ENCODE measurements at places on chromosomes 2 and 18.

- no peak for DNase-seq
Observed at GRCh38 chr18:449374-449773, 51.1 kb downstream of the COLEC12 start.

GRCh38 chr2:61887717-61888266 is 664 bp downstream of the CCT4 start:
- DNase-seq, result peak; percentile 38

DNA sequence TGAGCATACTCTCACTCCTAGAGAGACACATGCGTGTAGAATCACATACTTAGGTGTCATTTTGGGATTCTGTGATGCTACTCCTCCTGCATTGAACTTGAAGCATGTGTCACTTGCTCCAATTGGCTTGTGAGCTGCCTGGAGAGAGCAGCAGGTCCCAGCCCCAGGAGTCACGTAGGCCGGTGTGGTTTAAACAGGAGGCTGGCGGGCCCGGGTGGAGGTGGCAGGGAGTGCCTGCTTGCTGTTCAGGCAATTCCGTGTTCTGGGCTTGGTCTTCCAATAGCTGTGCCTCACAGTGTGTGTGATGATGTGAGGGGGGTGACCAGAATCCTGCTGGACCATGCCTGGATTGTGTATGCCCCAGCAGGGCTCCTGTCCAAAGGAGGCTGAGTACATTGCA is 51.0 kb downstream of the ZNF236 start:
- DNase-seq, result no peak

DNA sequence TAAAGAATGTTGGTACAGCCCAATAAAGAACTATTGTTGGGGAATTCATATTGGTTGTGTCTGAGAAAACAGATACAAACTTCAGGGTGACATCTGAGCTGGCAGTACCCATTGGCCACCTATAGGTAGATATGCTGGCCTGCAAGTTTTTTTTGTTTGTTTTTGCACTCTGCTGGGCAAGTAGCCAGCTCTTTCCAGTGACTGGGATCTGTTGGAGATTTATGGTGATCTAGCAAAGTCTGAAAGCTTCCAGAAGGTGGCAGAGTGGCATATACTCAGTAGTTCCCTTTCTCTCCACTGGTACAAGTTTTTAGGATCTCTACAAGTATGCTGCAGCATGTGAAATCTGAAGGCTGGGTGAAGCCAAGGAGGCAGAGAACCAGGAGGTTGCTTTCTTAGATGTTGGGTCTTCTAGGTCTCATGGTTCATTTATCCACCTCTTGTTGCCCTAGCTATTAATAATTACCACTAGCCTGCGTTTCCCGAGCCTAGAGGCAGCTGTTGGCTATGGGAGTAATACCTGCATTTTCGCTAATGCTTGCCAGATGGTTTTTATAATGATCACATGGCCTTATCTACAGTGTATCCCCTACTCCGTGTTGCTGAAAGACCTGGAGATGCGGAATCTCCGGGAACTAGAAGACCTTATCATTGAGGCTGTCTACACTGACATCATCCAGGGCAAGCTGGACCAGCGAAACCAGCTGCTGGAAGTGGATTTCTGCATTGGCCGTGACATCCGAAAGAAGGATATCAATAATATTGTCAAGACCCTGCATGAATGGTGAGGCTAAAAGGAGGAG is 9.5 kb downstream of the COPS7B start:
- DNase-seq, result peak; percentile 52

GRCh38 chr2:119266091-119266589 is 42.5 kb downstream of the STEAP3 start:
- DNase-seq, result no peak

DNA sequence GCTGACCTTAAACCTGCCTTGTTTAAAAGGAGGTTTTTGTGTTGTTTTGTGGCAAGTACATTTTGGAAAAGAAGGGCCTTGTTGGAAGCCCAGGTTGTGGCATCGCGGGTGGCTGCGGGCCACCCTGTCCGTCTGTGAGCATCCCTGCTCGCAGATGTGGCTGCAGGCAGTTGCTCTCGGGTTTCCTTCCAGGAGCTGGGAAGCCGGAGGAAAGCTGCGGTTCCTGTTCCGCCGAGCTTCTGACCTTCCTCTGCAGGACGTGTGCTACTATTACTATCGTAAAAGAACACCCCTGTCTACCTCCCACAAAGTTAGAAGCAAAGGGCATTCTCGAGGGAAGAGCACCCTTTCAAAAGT is 766 bp downstream of the MFF start:
- peak; percentile 57 for DNase-seq

DNA sequence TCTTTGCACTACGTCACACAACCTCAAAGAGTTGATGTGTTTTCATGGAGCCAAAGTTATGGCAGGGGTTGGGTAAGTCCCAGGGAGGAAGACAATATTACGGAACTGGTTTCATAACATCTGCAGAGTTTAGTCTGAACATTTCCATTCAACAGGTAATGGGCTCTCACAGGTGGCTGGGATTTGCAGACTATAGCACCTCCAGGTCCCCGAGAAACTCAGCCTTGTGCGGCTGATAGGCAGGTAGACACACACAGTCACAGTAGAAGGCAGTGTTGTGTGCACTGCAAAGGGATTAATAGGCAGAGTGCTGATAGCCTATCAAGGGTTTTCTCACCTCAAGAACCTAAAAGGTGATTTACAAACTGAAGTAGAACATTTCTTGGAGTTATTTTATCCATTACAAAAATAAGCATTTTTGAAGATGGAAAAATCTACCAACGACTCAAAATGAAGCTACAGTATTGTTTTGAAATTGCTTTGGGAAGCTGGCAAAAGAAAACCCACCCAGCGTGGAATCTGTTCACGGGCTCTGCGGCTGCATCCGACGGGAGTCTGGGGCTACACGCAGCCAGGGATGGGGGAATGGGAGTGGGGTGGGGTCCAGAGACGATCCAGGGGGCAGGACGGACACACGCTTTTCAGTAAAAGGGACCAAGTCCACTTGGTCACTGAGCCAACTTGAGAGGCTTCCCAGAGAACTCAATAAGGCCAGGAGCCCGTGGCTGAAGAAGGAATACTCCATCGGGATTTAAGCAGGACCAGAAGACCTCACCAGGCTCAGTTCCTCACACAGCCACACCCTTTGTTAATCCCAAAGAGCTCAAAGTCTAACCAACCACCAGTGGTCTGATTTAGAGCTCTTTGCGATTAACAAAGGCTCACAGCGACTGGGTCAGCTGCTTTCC is 82.9 kb downstream of the CHRNA1 start:
- DNase-seq, result peak; percentile 51

DNA sequence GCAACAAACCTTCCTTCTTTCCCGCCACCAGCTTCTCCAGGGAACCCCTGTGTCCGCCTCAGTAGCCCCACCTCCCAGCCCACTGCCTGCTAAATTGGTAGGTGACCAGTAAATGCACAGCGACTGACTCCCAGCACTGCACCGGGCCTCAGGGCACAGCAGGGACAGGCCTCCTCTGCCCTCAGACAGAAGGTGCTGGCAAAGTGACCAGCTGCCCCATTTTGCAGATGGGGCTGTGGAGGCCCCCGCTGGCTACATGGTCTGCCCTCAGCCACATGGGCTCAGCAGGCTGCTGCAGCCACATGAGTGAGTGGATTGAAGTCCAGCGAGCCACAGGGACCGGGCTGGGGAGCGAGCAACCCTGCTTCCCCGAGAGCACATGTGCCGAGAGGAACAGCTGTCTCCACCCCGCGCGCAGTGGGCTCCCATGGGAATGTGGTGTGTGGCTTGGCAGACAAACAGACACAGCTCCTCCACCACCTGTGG is 7.8 kb upstream of the NPPC start:
- DNase-seq, result no peak

DNA sequence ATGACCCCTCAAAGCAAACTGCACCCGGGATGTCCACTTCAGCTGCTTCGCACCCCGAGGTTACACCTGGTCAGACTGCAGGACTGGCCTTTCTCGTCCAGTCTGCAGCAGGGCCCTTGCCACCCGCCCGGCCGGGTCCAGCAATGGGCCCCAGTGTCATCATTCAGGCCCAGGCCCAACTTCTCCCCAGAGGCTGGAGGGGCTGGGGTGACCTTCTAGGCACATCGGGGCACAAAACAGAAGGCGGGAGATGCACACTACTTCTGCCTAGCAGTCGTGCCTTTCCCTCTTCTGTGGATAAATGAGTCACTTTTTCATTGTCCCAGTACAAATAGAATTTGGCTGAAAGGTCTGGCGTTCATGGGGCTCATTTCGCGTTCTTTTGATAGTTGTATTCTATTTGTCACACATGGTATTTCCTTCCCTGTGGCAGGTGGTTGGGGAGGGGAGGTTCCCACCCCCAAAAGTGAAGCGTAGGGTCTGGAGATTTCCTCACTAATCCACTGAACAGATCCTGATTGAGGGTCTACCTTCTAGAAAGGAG is 56.9 kb upstream of the ID2 start:
- DNase-seq, result no peak

DNA sequence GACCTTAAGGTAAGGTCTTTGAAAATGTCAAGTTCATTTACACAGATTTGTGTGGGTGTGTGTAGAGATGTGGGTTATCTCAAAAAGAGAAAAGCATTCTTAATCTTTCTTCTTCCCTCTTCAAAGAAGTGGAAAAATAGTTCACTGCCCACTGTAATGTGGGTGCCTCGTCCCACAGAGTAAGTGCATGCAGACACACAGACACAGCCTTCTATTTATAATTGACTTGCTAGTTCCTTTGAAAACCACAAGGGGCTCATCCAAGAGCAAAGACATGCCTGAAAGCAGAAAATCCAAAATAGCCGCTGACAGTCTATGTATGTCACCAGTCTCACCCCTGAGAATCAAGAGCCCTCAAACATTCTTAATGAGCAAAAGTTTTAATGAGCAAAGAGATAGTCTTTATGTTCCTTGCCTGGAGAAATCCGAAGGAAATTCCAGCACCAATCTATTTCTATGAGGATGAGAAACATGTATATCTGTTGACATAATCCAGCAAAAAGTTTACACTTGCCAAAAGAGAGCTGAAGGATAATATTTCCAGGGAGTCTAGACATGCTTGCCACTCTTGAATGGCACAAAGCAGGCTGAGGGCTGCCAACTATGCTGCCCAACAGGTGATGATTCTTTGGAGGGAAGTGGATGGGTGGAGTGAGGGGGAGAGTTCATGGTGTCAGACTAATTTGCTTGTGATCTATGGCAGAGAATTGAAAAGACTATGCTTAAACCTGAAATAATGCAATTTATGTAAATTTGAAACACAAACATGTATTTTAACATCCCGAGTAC is 93.9 kb downstream of the ACVR1 start:
- no peak for DNase-seq

GRCh38 chr2:96163768-96164429 is 18.7 kb upstream of the DUSP2 start:
- DNase-seq, result no peak

- DNase-seq, result no peak
Observed at GRCh38 chr2:218149098-218149497, 17.7 kb downstream of the CXCR1 start.

DNA sequence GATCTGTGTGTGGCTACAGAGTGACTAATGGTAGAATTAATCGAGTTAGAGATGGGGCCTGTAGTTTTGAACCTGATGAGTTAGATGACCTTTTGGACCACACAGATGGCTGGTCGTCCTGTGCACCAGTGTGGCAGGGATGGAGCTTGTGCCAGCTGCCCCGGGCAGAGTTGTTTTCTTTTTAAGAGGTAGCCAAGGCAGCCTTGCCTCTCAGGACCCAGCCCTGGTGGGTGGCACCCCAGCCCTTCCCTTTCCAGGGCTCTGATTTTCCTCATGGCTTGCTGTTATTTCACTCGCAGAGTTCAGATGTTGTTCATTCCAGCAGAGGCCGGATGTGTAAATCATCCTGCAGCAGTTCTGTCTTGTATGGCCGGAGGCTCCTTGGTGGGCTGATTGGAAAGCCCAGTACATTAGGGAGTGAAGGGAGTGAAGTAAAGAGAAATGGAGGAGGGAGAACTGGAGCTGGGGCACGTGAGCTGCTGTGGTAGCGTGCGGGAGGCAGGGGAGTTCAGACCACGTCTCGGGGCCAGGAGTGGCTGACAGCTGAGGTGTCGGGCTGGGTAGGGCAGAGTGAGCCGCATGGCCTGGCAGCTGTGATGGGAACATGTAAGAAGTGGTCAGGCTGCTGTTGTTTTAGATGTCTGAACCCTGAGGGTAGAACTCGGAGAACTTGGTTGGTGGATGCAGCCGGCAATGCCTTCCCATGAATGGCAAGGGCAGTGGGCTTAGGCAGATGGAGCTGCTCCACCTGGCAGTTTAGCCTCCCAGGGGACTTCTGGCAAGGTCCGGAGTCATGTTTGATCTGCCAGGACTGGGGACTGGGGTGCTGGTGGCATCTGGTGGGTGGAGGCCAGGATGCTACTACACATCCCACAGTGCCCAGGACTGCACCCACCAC is 28.8 kb downstream of the ASAP2 start:
- peak; percentile 78 for DNase-seq

DNA sequence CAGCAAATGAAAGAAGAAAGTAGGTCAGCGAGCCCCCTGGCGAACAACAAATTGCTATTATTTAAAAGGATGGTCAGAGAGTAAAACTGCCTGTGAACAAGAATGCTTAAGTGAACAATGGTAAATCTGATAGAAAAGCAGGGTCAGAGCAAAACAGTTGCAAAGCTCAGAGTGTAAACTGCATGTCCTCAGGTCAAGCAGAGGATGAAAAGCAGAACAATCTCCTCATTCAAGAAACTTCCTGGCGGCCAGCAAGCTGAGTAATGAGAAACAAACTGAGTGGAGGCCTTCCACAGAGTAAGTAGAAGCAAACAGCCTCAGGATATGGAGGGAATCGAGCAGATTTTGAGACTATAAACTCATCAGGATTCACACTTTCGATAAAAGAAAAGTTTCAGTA is 117.9 kb downstream of the PPP1R1C start:
- DNase-seq, result no peak

DNA sequence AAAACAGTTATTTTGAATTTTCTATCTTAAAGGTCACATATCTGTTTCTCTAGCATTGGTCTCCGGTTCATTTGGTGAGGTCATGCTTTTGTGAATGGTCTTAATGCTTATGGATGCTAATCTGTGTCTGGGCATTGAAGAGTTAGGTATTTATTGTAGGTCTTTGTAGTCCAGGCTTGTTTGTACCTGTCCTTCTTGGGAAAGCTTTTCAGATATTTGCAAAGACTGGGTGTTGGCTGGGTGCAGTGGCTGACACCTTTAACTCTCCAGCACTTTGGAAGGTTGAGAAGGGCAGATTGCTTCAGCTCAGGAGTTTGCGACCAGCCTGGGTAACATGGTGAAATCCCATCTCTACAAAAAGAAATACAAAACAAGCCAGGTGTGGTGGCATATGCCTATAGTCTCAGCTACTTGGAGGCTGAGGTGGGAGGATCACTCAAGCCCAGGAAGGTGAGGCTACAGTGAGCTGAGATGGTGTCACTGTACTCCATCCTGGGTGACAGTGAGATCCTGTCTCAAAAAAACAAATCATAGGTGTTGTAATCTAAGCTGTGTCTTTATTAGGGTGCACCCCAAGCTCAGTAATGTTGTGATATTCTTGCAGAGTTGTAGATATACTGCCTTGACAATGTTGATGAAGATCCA is 82.3 kb downstream of the FAM117B start:
- no peak for DNase-seq

- no peak for DNase-seq
Observed at GRCh38 chr2:182064019-182064778, 78.5 kb downstream of the PPP1R1C start.

DNA sequence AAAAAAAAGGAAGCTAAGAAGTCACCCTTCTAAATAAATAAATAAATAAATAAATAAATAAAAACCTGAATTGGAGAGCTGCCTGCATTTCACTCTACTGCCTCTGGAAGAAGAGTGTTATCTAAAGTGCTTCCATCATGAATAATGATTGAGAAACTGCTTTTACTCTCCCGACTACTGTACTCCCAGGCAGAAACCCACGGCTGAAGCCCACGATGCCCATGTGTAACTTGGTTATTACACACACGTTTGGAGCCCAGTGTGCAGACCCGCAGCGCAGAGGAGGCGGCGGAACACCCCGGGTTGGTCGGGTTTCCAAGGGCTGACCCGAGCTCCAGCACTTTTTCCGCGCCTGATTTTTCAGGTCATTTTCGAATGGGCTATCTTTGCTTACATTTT is 697 bp upstream of the SPATS2L start:
- DNase-seq, result no peak

All from astrocyte of the spinal cord (primary cell).